Kasumi-1 (cell line): ENCODE measurements at places on chromosomes 5 and 9.

- no peak for DNase-seq
These were observed 111.5 kb upstream of the ANKRD55 start for GRCh38 chr5:56344594-56344993.

GRCh38 chr5:131495536-131496399 lies 139.3 kb downstream of the RAPGEF6 start:
- DNase-seq, result no peak

GRCh38 chr5:144207875-144208444 lies 37.3 kb downstream of the KCTD16 start:
- DNase-seq, result no peak

DNA sequence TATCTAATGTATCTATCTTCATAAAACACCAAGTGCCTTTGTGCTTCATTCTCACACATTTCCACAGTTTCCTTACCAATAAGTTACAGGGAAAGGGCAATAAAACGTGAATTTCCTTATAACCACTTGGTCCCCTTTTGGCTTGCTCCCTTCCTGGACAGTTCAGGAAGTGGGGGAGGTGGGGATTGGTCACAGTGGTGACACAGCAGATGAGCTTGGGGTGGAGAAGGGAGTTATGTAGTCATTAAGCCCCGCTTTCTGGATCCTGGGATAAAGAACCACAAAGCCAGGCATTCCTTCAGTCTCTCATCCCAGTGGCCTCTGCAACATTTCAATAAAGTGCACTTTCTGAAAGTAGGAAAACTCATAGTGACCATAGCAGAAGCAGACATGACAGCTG lies 47.1 kb upstream of the FYB1 start:
- peak; percentile 3 for DNase-seq

DNA sequence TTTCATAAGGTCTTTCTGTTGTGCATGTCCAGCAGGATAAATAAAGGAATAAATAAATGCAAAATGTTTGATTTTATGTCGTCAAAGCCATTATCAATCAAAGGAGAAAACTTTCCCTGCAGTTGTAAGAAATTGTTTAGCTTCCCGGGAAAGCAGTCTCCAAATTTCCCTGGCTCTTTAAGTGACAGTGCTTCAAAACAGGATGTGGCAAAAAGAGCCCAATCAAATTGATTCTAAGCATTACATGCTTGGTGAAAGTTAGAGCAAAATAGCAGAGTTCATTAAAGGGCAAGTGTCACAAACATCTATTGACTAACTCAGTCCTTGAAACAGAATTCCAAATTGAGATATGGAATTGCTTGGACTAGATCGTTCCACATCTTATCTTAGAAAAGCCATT lies 704.1 kb downstream of the PRELID2 start:
- DNase-seq, result no peak

GRCh38 chr9:38023661-38024035 lies 45.4 kb downstream of the SHB start:
- DNase-seq, result no peak

DNA sequence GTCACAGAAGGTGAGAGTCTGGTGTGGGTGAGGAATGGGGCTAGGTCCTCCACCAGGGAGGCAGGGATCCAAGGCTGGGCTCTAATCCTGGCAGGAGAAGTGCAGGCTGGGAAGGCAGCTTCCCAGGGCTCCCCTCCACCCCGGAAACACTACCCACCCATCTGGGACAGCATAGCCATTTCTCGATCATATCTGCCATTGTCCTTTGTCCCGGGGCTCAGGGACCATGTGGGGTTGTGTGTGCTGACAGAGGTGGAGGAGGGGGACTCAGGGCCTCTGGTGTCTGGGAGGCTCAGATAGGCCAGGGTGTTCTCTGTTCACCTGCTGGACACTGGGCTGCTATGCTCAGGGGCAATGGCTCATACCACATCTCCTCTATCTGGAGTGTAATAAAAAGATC lies 32.2 kb upstream of the STRBP start:
- DNase-seq, result no peak

- DNase-seq, result peak; percentile 35
These were observed 219.8 kb downstream of the ARL15 start for GRCh38 chr5:54090495-54091120.

DNA sequence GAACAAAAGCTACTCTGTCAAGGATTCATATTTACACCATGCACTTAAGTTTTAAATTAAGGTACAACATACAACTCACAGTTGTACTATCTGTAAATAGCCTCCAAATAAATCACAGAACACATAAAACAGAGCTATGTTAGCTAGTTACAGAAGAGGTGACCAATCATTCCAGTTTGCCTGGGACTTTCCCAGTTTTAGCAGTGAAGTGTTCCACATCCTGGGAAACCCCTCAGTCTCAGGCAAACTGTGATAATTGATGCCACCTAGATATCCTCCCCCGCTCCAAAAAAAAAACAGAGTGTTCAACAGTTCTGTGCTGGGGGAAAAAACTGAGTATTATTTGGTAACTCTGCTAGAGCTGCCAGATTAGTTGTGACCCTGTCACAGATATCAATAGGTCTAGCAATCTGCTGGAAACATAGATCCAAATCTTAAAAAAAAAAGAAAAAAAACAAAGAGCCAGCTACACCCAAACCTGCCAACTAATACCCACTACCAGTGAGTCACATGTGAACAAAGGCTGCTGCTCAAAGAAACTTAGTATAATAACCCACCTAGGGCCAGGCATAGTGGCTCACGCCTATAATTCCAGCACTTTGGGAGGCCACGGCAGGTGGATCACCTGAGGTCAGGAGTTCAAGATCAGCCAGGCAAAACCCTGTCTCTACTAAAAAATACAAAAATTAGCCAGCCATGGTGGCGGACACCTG lies 5.7 kb downstream of the TBCA start:
- no peak for DNase-seq
